Naive thymus-derived CD4-positive, alpha-beta T cell (primary cell): ENCODE measurements at places on chromosomes 7 and 10. TPM values are rescaled to one million over a fixed set of nuclear protein-coding genes. Genes with fewer than 3 reads are reported as not detected.

FAM13C gene
- polyA plus RNA-seq = not detected

GRCh38 chr10:78433076-78433595 is 399.5 kb downstream of the RPS24 start:
- H3K4me1 ChIP-seq = no peaks in the 10 kb centered on the region
- no peak overlapping the region for H3K27ac ChIP-seq
- no peak overlapping the region for H3K4me3 ChIP-seq
- DNase-seq = no peak
- H3K27me3 ChIP-seq = no peaks in the 10 kb centered on the region

- no peak overlapping the region for H3K27ac ChIP-seq
- no peaks in the 10 kb centered on the region for H3K4me1 ChIP-seq
- DNase-seq = no peak
- no peak overlapping the region for H3K4me3 ChIP-seq
- no peaks in the 10 kb centered on the region for H3K36me3 ChIP-seq
Measured at GRCh38 chr7:34837801-34838201, 179.8 kb downstream of the NPSR1 start.

DNA sequence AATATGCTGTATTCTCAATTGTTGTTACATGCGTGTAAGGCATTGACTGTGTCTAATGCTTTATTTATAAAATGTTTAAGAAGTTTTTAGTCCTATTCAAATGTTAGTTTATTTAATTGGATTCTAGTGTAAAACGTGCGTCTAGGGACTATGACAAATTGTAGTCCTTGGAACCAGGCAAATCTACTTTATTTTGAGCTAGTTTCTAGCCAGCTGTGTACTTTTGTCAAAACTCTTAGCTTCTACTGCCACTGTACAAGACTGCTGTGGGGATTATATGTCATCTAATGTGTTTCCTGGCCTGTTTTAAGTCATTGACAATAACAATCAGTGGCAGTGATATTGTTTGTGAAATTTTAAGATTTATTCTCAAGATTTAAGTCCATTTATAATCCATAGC is 220.5 kb upstream of the SEMA3D start:
- H3K4me1 ChIP-seq = no peaks in the 10 kb centered on the region
- no peaks in the 10 kb centered on the region for H3K27me3 ChIP-seq
- no peaks in the 10 kb centered on the region for H3K36me3 ChIP-seq
- no peak overlapping the region for H3K4me3 ChIP-seq
- no peak for DNase-seq
- no peak overlapping the region for H3K27ac ChIP-seq

GRCh38 chr7:151431768-151432311 is 8.1 kb downstream of the CRYGN start:
- DNase-seq = no peak
- no peak overlapping the region for H3K4me3 ChIP-seq
- H3K4me1 ChIP-seq = peaks cover 59% of the 10 kb centered on the region
- H3K27ac ChIP-seq = no peak overlapping the region
- H3K36me3 ChIP-seq = no peaks in the 10 kb centered on the region
- H3K27me3 ChIP-seq = no peaks in the 10 kb centered on the region

DNA sequence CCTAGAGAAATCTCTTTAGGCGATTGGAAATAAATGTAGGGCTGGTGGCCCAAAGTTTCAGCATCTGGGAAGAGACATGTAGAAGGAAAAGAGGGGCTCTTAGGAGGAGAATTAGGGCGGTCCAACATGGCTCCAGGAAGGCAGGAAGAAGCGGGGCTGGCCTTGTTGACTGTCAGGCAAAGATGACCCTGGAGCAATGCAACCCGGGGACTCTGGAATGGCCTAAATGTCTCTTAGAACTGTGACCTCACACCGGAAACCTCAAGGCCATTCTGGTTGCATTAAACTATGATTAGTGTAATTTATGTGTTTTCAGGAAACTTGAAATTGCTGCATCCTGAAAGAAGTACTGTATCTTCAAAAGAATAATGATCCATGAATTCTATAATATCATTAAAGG is 66.8 kb downstream of the NRP1 start:
- no peak overlapping the region for H3K27ac ChIP-seq
- no peak for DNase-seq
- no peaks in the 10 kb centered on the region for H3K36me3 ChIP-seq
- H3K27me3 ChIP-seq = no peaks in the 10 kb centered on the region
